Caudate nucleus (tissue), 63 donors: ENCODE measurements at places on chromosomes 4 and X.

DNA sequence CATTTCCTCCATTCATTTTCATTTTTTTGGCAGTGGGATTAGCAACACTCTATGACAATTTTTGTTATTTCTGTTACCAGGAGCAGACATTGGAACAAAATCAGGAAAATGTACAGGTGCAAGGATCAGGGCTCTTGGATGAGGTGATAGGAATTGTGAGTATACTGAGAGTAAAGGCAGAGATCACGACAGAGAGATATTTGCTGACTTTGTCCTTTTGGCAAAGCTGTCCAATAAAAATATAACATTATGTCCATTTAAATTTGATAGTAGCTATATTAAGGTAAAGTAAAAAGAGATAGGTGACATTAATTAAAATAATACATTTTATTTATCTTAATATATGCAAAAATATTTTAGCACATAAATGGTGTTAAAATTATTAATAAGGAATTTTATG is 373.1 kb upstream of the GNPDA2 start:
- no peak for DNase-seq

DNA sequence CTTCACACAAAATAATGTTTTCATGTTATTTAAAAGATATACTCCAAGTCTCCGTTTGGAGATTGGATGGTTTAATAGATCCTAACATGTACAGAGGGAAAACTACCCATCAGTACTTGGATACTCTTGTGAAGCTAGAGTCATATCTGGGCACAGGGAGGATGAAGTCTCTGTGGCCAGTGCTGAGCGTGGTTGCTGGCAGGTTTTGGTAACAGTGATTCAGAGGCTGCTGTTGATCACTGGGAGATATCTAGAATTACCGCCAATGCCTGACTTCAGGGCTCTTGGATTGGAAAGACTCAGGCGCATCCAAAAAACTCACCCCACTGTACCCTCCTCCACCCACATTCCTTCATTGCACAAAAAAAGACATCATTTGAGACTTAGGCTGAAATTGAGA is 107.2 kb upstream of the PGRMC2 start:
- DNase-seq, result no peak

DNA sequence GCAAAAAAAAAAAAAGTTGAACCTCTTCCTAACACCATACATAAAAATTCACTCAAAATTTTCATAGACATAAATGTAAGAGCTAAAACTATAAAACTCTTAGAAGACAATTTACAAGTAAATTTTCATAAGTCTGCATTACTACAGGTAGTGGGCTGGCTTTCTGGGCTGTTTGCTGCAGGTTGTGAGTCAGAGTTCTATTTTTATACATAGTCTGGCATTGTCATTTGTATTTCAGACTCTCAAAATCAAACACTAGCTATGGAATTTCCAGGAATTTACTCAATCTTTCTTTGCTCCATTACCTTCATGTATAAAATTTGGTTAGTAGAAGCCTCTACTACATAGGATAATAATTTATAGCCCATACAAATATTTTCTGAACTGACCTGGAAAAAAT is 227.2 kb downstream of the COX18 start:
- DNase-seq, result no peak

DNA sequence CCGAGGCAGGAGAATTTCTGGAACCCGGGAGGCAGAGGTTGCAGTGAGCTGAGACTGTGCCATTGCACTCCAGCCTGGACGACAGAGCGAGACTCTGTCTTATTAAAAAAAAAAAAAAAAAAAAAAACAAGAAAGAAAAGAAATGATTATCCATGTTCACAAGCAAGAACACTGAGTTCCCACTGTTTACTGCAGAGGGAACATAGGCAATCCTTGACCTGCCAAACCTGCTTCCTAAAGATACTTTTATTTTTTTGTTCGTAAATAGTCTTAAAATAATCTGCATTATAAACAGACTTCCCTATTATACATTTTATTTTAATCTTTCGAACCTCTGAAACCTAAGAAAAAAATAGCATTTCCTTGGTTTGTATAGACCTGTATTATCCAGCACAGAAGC is 50.6 kb upstream of the TBC1D14 start:
- no peak for DNase-seq

GRCh38 chrX:28586981-28587551 is at the start of gene IL1RAPL1:
IL1RAPL1 (plus strand) TSS chrX:28587446.
- peak; percentile 23 for DNase-seq

- DNase-seq, result no peak
Observed at GRCh38 chrX:96449191-96449590, 235.5 kb upstream of the DIAPH2 start.

DNA sequence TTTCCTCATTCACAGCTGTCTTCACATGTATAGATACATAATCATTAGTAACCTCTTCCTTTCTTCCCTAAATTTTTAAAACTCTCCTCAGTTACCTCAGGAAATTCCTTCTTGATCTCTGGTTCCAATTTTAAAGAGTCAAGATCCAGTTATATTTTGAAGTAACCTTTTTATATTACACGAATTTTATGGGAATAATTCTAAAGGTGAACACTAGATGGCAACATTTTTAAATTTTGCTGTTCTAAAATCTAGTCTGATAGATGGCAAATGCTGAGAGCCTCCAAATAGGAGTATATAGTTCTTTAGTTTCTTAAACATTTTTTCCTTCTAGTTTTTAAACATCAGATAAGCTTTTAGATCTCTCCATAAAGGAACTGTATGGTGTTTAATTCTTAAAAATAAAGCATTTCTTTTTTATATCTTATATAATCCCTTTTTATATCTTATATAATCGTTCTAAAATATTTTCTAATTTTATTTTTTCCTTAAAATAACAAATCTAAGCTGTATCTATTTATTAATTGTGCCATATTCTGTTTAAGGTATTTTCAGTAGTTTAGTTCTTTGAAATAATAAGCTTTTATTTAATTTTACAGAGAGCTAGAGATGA is 37.9 kb upstream of the PAPSS1 start:
- DNase-seq, result no peak

DNA sequence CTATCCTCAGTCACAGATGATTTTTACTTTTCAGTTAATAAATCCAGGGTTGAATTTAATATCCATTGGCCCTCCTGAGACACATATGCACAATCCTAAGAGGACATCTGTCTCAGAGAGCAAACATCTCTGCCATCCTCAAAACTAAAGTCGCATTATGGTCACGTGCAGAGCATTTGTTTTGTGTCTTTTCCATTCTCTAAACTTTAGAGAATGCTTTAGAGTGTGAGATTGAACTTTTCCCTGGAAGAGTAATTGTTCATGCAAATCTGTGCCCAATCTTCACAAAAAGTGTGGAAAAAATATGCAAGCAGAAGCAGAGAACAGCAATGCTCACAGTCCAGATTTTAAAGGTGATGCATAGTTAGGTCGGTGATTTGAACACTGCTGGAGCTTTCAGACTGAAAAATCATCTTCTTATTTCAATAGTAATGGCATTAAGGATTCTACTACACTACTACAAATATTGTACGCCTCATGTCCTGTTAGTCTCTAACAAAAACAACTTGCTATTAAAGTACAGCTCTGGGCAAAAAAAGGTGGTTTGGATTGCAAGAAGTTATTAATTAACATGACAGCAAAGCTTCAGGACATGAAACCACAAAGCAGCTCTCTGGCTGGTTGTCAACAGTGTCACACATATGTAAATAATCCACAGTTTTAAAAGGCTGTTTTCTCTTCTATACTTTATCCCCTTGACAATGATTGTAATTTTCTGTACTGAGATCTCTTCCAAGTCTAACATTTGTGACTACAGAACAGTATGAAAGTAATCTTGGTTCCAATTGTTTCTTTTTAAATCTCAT is 19.9 kb downstream of the DCHS2 start:
- DNase-seq, result no peak

DNA sequence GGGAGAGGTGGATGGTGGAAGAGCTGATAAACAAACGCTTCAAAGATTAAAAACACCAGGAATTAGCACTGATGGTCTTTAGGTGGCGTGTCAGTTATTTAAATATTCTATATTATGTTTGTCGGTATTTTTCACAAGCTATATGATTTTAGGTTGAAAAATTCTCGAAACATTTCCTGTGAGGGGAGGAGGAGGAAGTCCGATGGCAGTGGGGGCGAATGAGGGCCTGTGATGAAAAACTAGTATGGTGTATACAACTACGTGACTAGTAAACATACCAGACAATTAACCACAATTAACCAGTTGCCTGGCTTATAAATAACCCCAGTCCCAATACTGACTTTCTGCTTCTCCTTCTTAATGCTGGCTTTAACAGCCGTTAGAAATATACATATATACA is 595 bp upstream of the NAP1L2 start:
- no peak for DNase-seq
